Fibroblast of skin of left biceps (primary cell): ENCODE measurements at places on chromosomes 16 and 17.
A peak's percentile ranks its signal among the peaks of the same experiment; 100 is the strongest.

- DNase-seq = no peak
Observed at GRCh38 chr17:82269138-82269881, 4.2 kb downstream of the CSNK1D start.

- no peak for DNase-seq
Observed at GRCh38 chr16:84614968-84615813, 2.7 kb downstream of the COTL1 start.

DNA sequence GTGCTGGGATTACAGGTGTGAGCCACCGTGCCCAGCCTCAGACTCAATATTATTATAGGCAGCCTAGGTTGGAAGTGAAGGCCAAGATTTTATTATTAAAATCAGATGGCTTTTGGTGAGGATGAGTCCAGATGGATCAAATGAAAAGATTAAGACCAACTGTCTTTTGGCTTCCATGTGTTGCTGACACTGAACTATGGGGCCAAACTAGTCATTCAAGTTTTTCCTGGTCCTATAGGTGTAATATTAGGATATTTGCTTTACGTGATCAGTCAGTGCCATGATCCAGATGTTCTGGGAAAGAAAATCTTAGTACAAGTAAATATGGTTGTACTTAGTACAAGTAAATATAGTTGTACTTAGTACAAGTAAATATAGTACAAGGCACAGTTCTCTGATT, 140.6 kb downstream of the MAP2K6 start:
- DNase-seq = no peak

DNA sequence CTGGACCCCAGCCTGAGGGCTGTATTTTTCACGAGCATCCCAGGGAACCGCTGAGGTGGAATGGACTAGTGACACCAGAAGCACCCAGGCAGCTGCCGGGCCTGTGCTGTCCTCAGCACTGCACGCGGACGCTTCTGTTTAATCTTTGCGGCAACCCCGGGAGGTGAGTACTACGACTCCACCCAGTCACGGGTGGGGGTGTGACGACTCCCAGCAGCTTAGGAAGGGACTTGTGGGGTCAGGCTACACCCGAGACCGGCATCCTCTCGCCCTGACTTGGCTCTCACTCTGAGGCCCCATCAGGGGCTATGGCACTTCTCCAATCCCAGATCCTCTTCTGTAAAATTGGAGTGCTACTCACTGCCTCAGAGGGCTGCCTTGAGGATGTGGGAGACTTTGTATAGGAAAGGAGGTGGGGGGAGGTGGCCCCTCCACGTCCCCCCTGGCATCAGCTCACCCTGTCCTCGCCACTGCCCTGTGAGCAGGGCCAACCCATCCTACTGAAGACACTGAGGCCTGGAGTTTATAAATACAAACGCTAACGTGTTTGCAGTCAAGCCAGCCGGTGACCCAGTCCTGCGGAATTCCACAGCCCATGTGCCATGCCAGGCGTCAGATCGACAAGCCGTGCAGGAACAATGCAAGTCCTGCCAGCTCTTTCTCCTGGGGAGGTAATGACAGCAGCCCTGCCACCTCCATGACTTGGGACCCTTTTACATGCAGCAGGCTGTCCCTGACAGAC, 44.4 kb downstream of the PPL start:
- DNase-seq = peak; percentile 9

DNA sequence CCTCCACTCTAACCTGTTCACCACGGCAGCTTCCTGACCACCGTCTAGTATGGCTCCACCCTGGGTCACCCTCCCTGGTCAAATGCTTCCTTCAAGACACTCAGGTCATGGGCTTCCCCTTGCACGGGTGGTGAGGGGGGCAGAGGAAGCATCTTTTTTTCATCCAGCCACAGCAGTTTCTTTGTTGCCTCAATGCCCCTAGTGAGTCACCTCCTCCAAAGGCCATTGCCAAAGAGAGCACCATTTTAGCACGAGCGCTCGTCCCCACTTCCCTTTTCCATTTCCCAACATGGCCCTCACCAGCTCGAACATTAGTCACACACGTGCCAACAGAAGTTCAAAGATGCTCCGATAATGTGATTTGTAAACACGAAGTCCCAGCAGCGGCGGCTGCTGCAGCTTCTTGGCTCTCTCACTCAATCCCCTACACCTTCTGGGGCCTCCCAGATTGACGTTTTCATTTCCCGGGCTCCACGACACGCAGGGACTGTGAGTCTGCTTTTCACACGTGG, 134.6 kb downstream of the GAS7 start:
- no peak for DNase-seq

- no peak for DNase-seq
Observed at GRCh38 chr17:9239793-9240658, 218.7 kb downstream of the NTN1 start.

DNA sequence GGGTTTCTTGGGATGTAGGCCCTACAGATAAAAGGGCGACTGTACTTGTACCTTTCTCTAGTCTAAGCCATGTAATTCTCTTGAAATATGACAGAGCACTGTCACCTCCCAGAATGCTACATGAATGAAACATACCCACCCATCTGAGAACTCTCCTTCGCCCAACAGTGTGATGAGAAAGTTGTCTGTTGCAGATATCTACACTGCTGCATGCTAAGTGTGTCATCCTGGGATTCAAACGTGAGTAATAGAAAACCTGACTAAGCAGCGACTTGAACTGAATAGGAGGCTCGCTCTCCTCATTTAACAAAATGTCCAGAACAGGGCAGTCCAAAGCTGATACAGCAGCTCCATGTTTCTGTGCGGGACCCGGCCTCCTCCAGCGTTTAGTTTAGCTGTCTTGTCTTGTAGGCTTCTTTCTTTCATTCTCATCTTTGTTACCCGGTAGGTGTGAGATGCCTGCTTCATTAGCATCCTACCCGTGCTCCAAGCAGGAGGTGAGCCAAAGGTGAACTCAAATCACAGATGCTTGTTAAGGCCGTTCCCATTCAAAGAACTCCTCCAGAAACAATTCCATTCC, 211.9 kb downstream of the PRKCA start:
- DNase-seq = no peak

- peak; percentile 26 for DNase-seq
Observed at GRCh38 chr16:51881731-51882130, 665.2 kb downstream of the TOX3 start.

DNA sequence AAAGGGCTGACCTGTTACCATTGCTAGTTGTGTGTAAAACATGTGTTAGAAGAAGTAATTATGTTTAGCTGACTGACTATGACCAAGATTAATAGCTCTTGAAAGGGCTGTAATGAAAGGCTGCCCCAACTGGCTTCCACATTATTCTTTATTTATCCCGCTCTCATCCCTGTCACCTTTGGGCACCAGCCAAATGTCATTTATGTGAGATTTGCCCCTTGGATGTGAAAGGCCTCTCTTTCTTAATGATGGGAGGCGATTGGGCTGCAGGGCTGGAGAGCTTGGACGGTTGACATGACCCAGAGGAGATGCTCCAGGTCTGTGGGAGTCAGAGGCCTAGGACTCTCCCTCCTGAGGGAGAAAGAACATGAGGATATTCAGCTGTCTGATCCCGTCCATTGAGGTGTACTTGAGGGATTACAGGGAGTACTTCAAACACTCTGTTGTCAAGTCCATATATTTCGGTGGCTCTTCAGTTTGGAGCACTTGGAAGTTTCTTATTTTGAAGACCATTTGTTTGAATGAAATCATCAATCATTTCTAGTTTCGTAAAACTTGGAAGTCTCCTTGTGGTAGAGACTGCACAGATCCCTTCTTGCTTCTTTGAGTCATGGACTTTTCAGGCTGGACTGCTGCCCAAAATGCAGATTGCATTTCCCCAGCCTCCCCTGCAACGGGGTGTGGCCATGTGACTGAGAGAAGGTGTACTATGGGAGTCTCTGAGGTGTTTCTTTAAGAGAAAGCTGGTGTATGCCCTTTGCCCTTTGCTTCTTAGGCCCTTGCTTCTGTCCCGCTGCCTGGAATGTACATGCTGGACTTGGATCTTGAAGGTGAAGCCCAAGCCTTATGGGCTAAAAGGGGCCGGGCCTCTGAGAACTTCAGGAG, 51.3 kb downstream of the FTO start:
- DNase-seq = no peak

DNA sequence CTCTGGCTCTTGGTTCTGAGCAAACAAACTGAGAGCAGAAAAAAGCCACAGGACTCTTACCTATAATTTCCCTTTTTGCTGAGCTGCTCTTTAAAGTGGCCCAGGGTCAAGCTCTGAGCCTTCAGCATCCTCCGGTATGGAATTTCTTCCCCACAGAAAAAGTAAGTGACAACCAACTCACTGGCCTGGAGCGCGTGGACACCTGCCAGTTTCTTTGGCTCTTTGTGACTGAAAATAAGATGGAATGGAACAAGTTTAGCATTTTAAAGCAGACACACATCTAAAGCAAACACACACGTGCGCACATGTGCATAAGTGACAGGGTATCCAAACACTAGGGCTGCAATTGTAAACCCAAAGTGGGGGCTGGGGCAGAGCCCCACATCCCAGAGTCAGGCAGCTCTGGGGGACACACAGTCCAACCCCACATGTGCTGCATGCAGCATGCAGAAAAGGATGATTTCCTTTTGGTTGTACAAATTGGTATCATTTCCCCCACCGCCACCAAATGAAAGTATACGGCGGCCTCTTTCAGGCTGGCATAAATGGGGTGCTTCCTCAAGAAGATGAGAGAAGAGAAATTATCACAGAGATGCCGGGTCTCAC, 27.5 kb downstream of the AXIN2 start:
- DNase-seq = no peak

DNA sequence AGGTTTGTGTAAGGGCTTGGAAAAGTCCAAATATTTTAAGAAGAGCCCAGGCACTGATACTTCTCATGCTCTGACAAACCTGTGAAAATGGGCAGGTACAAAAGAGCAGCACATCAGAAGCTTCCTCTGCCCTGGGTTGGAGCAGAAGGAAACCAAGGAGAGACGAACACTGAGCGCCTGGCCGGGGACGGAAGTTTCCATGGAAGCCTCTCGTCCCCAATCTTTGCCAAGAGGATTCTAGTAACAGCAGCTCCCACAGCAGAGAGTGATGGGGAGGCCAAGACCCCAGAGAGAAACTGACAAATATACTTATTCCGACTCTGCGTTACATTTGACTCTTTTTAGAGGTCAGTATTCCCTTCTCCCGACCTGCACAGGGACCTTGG, 268.5 kb downstream of the C16orf95 start:
- DNase-seq = no peak

DNA sequence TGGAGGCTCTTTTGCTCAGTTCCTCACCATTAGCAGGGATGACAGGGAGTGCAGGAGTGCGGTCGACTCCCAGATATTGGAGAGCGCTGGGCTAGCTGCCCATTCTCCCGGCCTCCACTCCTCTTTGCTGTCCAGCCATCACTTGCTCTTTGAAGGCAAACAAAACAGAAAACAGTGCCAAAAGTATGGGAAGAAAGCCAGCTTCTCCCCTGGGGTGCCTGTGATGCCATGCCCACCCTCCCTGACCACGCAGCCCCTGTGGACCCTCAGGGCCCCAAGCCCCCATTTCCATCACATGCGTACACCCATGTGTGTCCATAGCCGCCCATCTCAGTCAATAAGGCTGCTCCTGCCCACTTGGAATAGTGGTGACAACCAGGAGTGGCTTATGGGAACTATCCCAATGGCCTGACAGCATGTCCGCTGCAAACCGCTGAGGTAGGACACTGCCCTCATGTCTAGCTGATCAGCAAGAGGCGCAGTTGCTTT, 30.0 kb downstream of the MAPT start:
- no peak for DNase-seq

DNA sequence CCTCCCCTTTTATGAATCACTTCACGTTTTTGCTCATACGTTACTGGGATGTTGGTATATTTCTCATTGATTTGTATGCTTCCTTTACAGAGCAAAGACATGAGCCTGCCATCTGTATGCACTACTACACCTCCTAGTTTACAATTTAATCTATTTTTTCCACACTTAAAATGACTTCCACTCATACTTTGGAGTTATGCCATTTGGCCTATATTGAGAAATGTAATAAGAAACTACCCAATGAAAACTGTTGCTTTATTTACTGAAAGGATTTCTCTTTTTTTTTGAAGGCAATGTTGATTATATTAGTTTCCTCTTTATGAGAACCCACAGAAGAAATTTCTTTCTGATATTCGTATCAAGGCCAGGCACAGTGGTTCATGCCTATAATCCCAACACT, 43.1 kb downstream of the DUSP14 start:
- no peak for DNase-seq

GRCh38 chr16:66635406-66635805, 30.9 kb downstream of the CMTM3 start:
- DNase-seq = no peak

DNA sequence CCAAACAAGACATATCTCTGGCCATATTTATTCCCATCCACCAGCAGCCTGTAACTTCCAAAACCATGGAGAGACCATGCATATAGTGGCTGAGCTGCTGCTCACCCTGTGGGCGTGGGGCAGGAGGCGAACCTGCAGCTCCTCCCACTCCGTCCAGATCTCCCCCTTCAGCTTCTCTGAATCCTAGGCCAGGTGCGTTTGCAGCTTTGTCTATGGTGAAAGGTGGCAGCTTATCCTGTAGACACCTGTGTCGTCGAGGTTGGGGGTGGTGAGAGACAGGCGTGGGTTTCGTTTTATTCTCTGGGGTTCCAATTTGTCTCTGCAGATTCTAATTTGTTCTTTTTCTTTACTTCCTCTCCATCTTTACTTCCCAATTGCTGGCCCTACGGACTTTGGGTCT, 9.7 kb upstream of the ANKS4B start:
- no peak for DNase-seq

DNA sequence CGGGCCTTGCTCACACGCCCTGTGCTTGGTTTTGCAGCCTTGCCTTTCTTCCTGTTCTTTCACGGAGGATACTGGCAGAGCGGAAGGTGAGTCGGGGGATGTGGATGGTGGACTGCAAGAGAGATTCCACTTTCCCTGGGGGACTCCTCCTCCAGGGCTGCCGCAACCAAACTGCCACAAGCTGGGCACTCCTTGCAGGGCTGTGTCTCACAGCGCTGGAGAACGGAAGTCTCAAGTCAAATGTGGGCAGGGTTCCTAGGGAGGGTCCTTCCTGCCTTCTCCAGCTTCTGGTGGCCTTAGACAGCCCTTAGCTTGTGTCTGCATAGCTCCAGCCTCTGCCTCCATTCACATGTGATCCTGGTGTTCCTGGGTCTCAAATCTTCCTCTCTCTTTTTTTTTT, 11.4 kb upstream of the BIRC5 start:
- no peak for DNase-seq

- DNase-seq = no peak
Observed at GRCh38 chr17:48818361-48818841, 1.4 kb upstream of the TTLL6 start.

GRCh38 chr16:4833584-4833983, 13.5 kb downstream of the GLYR1 start:
- DNase-seq = no peak

DNA sequence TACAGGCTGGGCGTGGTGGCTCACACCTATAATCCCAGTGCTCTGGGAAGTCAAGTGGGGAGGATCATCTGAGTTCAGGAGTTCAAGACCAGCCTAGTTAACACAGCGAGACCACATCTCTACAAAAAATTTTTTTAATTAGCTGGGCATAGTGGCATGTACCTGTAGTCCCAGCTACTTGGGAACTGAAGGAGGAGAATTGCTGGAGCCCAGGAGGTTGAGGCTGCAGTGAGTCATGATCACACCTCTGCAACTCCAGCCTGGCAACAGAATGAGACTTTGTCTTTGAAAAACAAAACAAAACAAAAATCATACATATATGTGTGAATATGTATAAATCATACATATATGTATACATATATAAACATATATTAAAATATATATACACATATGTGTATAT, 54.1 kb upstream of the MARCHF10 start:
- DNase-seq = no peak

- no peak for DNase-seq
Observed at GRCh38 chr16:719815-720446, 1.0 kb upstream of the ANTKMT start.
